ENCODE measurements at places on chromosomes 13 and 19.

DNA sequence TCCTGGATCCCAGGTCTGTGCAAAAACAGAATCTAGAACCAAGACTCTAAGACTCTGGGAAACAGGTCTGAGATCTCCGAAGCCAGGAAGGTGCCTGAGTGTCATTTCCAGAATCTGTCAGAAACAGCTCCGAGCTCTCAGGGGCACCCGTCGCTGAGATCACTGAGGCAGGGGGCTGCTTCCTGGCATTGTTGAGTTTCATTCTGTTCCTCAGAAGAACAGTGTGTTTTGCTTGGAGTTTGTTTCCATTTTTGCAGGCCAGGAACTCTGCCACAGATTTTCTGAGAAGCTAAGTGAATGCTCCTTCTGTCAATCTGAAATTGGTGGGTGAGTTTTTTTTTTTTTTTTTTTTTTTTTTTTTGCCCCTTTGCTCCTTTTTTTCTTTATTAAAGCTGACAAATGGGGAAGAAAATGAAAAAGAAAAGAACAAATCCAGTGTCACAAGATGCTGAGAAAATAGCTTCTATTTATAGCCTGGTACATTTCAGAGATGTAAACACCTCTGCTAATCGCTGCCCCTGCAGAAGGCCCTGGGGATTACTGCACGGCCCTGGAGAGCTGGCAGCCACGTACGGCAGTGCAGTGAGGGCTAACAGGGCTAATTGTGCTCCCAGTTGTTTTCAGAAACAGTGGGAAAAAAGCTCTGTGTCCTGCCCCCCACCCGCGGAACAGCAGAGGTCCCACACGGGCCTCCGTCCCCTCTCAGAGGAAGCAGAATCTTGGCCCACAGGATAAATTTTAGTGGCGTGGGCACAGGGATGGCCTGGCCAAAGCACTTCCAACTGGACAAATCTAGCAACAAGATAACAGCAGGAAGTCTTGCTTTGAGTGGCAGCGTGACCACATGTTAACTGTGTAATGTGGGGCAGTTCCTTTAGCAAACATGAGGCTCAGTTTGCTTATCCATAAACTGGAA, 237.6 kb upstream of the IRS2 start:
- no peak for DNase-seq

GRCh38 chr13:36417331-36417730, 15.0 kb upstream of the CCNA1 start:
- no peak for DNase-seq

DNA sequence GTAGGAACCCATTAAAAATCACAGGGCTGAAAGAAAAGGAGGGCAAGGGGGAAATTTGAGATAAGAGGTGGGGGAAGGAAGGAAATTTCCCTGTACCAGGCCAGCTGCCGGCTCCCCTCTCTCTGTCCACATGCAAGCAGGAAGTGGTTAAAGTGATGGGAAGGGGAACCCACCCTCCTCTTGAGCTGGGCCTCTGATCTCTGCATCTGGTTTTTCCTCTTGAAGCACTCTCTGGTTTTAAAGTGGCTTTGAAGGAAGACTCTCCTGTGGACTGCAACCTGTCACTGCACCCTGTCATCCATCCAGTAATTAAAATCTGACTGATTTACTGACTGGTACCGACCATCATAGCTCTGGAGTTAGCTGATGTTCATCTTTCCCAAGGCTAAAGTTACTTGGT, 239.6 kb downstream of the TSHZ3 start:
- DNase-seq = no peak

- no peak for DNase-seq
These were observed 57.8 kb upstream of the CEACAM21 start for GRCh38 chr19:41518141-41518540.

DNA sequence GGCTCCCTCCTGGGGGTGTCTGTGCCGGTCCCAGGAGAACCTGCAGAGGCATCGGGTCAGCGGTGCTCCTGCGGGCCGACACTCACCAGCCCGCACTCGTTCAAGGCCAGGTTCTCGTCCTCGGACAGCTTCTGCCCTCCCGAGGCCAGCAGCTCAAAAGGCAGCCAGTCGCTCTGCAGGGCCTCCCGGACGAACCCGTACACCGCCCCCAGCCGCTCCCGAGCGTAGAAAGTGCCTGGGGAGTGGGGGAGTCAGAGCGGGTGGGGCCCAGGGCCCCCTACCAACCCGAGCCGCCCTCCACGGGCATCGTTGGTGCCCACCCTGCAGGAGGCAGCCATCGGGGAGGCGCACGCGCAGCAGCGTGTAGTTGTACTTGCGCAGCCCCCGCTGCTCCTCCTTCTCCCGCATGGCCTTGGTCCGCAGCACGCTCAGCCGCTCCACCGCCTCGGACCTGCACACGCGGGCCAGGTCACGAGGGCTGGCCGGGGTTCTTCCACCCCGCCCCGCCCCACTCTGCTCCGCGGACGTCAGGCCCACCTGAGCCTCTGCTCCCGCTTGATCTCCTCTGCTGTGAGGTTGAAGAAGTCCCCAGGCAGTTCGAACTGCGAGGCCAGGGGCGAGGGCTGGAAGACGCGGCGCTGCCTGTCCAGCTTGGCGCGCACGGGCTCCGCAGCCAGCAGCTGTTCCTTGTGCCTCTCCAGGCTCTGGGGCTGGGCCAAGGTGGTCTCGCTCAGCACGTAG, 11.5 kb downstream of the UBXN6 start:
- no peak for DNase-seq

DNA sequence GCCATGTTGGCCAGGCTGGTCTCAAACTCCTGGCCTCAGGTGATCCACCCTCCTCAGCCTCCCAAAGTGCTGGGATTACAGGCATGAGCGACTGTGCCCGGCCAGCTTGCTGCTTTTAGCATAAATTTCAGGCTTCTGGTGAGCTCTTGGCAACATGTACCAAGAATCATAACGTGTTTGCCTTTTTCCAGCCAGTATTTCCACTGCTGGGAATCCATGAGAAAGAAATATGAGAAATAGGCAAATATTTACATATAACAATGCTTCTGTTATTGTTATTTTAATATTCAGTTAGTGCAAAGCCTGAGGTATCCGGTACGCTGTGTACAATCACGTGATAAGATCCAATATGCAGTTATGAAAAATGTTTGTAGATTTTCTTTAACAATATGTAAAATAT, 29.2 kb upstream of the CERS4 start:
- no peak for DNase-seq

GRCh38 chr13:47374741-47375140, 477.9 kb upstream of the HTR2A start:
- no peak for DNase-seq

GRCh38 chr19:7512400-7512851, 3.5 kb upstream of the ZNF358 start:
- no peak for DNase-seq

GRCh38 chr19:14156971-14157717, 20.8 kb upstream of the ASF1B start:
- no peak for DNase-seq

DNA sequence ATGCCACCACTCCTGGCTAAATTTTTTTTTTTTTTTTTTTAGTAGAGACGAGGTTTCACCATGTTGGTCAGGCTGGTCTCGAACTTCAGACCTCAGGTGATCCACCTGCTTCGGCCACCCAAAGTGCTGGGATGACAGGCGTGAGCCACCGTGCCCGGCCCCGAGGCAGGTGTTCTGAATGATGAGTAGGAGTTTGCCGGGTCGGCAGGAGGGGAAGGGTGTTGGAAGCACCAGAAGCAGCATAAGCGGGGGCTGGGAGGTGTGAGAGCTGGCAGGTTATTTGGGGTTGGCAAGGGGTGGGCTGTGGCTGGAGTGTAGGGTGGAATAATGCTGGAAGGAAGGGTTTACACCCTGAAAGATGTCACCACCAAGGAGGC, 1.8 kb downstream of the SPPL2B start:
- no peak for DNase-seq

DNA sequence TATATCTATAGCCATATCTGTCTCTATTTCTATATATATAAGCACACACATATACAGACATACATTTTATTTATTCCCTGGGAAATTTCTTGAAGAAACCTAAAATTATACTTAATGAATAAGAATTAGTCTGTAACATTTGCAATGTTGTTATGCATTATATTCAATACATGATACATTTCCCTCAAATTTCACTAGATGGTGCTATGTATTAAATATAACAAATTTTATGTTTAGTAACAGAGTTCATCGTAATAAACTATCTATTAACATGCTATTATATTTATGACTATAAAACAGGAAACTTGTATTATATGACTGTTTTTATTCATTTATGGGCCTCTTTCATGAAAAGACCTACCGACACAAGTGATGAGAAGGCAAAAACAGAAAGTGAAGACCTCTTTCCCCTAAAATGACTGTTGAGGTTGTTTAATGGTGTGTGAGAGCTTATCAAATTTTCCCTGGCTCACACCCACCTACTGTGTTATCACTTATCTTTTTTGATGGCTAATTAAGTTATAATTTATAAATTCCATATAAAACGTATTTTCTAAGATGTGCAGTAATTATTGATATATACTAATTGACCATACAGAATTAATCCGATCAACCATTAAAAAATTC, 881.9 kb downstream of the SLITRK6 start:
- no peak for DNase-seq

- no peak for DNase-seq
These were observed 40.5 kb upstream of the EBPL start for GRCh38 chr13:49731766-49732165.

DNA sequence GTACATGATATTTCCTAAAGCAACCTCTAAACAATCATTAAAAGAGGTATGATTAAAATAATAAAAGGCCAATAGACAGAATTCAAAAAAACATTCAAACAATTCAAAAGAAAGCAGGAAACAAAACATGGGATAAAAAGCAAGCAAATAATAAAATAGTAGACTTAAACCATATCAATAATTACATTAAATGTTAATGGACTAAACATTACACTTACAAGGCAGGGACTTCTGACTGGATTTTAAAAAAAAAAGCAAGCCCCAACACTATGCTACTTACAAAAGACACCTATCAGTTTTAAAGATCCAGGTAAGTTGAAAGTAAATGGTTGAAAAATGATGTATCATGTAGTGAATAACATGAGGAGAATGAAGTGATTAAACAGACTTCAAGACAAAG, 65.2 kb downstream of the KLF2 start:
- DNase-seq = no peak

DNA sequence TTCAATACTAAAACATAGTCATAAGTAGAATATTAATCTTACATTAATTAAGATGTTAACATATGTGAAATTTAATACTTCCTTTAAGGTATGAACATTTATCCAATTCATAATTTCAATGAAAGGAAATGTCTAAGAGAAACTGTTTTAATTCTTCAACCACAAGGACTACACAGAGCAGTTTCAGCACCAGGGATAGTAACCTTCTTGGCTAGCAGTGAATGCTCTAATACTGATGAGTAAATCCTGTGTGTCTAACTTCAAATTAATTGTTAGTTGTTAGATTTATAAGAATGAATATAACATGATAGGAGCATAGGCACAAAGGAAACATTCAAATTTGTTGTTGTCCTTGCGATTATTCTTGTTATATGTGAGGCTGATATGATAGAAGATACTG, 15.6 kb upstream of the NBEA start:
- DNase-seq = no peak

DNA sequence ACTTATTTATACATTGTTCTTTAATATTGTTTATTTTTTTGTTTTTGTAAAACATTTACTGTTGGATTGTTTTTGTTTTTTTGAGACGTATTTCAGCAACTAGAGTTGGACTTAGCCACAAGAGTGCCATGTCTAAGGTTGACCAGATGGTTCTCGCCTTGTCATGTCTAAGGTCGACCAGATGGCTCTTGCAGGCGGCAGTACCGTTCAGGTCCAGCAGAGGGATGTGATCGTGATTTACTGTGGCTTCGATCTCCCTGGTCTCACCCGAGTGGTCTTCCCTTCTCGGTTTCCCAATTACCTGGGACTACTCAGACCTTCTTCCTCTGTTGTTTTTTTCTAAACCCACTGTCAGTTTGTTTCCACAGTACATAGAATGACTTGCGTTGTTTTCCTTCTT, 1438.6 kb downstream of the UQCRFS1 start:
- DNase-seq = no peak

All from NCI-H1048 (cell line).